Upper lobe of right lung (tissue), 1 donor: ENCODE measurements at places on chromosomes 2 and 18. TPM values are rescaled to one million over a fixed set of nuclear protein-coding genes. Genes with fewer than 3 reads are reported as not detected.

CMPK2 gene
- total RNA-seq = 23.2 TPM

AKAIN1 gene
- not detected for total RNA-seq

NFATC1 gene
- 16.6 TPM for total RNA-seq

FKBP7 gene
- total RNA-seq = 7.3 TPM

DNA sequence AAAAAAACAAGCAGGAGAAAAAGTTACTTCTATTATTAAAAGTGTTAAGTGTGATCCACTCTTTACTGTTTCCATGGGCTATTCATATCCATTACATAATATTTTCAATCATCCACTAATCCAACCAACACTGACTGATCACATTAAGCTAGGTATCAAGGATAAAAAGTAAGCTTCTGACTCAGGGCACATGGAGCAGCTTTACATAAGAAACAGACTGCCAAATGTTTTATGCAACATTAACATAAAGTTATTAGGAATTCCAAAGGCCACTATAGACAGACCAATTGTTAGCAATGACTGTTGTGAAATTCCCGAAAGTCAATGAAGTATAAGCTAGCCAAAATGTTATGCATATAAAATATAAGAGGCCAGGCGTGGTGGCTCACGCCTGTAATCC is 277.6 kb downstream of the ZEB2 start:
- no peak overlapping the region for H3K4me3 ChIP-seq
- peaks cover 20% of the 10 kb centered on the region for H3K4me1 ChIP-seq
- no peaks in the 10 kb centered on the region for H3K36me3 ChIP-seq
- DNase-seq = no peak
- no peaks in the 10 kb centered on the region for H3K27me3 ChIP-seq
- no peak overlapping the region for H3K27ac ChIP-seq

GRCh38 chr2:110816404-110817365 is 84.3 kb downstream of the ACOXL start:
- no peaks in the 10 kb centered on the region for H3K27me3 ChIP-seq
- H3K36me3 ChIP-seq = no peaks in the 10 kb centered on the region
- no peaks in the 10 kb centered on the region for H3K4me1 ChIP-seq
- DNase-seq = no peak
- no peak overlapping the region for H3K4me3 ChIP-seq

DNA sequence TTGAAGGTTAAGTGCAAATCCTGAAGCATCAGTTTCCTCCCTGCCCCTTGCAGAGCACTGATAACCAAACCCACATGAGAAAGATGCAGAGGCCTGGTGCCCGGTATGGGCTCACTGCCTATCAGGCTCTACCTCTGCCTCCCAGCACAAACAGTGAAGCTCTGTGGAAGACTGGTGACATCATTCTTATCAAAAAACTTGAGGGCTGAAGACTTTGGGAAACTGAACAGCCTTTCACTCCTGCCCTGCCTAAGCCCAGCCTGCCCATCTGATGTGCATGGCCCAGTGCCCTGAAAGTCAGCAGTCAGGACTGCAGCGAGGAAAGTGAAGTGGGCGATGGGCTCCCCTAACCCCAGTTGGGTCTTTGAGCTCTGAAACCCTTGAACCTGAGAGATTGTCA is 174.8 kb upstream of the ARL4C start:
- no peak overlapping the region for H3K27ac ChIP-seq
- H3K27me3 ChIP-seq = no peaks in the 10 kb centered on the region
- H3K36me3 ChIP-seq = no peaks in the 10 kb centered on the region
- no peak overlapping the region for H3K4me3 ChIP-seq
- no peak for DNase-seq

DNA sequence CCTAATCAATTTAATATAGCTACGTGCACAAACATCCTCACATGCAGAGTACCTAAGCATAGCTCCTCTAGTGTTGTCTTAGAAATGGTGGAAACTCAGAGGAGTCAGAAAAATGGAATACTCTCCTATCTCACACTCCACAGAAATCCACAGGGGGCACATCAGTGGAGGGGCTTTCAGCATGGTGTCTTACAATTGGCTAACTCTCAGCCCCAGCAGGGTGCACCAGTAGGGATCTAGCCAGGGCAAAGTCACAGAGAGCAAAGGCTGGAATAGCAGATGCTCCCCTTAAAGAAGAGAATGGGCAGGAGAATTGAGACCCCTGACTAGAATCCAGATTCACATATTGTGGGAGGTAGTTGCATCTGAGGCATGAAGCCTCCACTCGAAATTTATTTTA is 135.7 kb downstream of the MAIP1 start:
- no peak for DNase-seq
- H3K27me3 ChIP-seq = no peaks in the 10 kb centered on the region
- no peaks in the 10 kb centered on the region for H3K36me3 ChIP-seq
- no peak overlapping the region for H3K4me3 ChIP-seq
- no peak overlapping the region for H3K27ac ChIP-seq

- H3K27me3 ChIP-seq = no peaks in the 10 kb centered on the region
- H3K27ac ChIP-seq = no peak overlapping the region
- no peak overlapping the region for H3K4me3 ChIP-seq
- H3K4me1 ChIP-seq = peaks cover 12% of the 10 kb centered on the region
- DNase-seq = no peak
These were observed 6.6 kb downstream of the HYCC2 start for GRCh38 chr2:201064797-201065329.

GRCh38 chr18:65817178-65817577 is 66.4 kb downstream of the CDH7 start:
- DNase-seq = no peak
- no peaks in the 10 kb centered on the region for H3K4me1 ChIP-seq
- no peaks in the 10 kb centered on the region for H3K27me3 ChIP-seq
- H3K27ac ChIP-seq = no peak overlapping the region
- no peaks in the 10 kb centered on the region for H3K36me3 ChIP-seq
- H3K4me3 ChIP-seq = no peak overlapping the region

GRCh38 chr2:3536682-3537632 is 17.6 kb upstream of the ADI1 start:
- peak overlapping the region; percentile 92 for H3K27ac ChIP-seq
- H3K27me3 ChIP-seq = no peaks in the 10 kb centered on the region
- H3K4me3 ChIP-seq = peak overlapping the region; percentile 44

DNA sequence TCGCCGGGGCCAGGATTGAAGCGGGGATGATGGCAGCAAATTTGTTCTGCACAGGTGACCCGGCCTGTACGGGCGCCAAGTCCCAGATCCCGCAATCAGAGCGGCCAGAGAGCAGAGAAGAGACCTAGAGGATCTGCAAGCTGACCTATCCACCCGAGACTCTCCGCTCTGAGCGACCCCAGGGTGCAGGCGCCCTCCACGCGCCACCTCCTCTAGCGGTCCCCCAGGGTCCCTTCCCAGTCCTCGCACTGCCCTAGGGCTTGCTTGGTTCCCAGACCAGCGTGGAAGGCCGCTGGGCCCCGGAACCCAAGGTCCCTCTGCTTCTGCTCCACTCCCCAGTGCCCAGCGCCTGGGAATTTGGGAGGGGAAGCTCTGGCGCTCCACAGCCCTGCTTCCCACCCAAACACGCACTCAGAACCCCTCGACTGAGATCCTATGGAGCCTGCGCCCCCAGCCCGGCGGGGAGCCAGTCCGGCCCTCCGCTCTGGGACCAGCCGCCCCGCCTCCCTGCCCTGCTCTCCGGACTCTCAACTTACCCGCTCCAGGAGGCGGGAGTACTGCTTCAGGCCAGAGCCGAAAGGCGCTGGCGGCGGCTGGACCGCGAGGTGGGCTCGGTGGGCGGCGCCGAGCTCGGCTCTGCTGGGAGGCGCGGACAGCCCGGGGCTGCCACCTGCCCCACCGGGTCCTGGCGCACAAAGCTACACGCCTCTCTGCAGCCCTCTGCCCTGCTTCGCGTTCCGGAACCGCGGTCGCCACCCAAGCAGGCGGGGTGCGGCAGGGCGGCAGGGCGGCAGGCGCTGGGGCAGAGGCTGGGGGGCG is 3.0 kb upstream of the SIX3 start:
- peaks cover 31% of the 10 kb centered on the region for H3K4me1 ChIP-seq
- no peaks in the 10 kb centered on the region for H3K36me3 ChIP-seq
- no peak overlapping the region for H3K27ac ChIP-seq
- no peak for DNase-seq

GRCh38 chr2:151837926-151838325 is 9.7 kb upstream of the ARL5A start:
- H3K27me3 ChIP-seq = no peaks in the 10 kb centered on the region
- H3K36me3 ChIP-seq = no peaks in the 10 kb centered on the region
- no peak overlapping the region for H3K4me3 ChIP-seq
- DNase-seq = no peak
